Heart right ventricle (tissue), 16 donors: ENCODE measurements at places on chromosomes 2 and 18. TPM values are rescaled to one million over a fixed set of nuclear protein-coding genes. Genes with fewer than 3 reads are reported as not detected.

GRCh38 chr2:116141891-116142474, 1672.5 kb upstream of the DDX18 start:
- DNase-seq, result no peak

DNA sequence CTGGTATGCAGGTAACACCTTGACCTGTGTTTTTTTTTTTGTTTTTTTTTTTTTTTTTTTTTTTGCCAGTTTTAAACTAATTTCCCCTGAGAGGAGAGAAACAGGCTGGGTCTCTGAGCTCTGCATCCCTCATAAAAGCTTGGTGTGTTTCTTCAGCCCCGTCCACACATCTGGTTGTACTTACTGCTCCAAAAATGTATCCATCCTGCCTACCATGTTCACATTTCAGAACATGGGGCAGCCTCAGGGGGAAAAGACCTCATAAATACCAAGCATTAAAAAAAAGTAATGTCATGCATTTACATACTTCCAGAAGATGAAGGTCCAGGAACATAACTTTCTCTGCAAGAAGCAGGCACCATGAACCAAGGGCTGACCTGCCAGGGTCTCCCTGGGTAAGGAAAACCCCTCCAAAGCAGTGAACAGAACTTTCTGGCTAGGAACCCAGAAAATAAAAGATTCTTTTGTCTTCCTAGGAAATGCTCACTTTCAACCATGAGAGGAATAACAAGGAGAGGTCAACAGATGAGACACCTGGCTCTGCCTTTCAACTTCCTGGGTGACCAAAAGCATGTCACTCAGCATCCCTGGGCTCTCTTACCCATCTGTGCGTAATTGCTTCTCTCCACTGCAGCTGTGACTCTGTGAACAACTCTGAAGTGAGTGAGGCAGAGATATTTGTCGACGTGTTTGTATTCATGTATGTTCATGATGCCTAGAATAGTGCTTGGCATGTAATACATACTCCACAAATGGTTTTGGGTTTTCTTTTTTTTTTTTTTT, 118.6 kb downstream of the MCFD2 start:
- no peak for DNase-seq

Gene SFTPB
- total RNA-seq, result not detected

Gene UPP2
- total RNA-seq, result not detected

Gene LCT
- not detected for total RNA-seq

DNA sequence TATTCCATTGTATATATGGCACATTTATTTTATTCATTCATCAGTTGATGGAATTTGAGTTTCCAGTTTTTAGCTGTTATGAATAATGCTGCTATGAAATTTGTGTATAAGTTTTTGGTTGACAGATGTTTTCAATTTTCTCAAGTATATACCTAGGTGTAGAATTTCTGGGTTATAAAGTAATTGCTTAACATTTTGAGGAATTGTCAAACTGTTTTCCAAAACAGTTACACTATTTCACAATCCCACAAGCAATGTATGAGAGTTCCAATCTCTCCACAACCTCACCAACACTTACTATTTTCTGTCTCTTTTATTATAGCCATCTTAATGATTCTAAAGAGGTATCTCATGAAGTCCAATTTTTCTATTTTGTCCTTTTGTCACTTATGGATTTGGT, 12.5 kb upstream of the WDSUB1 start:
- DNase-seq, result no peak

Gene TOGARAM2
- total RNA-seq, result 1.4 TPM

Gene NT5DC4
- not detected for total RNA-seq

Gene ST6GAL2
- 0.15 TPM for total RNA-seq

DNA sequence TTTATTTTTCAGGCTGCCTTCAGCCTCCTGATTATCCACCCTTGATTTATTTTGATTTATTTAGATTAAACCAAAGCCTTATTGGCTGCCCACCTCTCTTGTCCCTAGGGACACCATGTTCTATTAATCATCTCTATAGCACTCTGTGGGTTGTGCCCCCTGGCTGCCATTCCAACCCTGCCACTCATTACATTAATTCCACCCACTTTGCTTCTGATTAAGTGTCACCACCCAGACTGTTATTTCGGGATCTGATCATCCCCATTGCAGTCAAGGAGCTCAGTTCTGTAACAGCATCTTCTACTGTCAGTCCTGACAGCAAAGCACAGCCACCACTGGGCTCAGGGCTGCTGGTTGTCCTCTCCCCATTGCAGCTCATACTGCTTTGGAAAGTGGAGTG, 175.1 kb upstream of the DDX18 start:
- no peak for DNase-seq

GRCh38 chr2:71792926-71793761, 339.8 kb downstream of the DYSF start:
- no peak for DNase-seq

Gene UGP2
- 457 TPM for total RNA-seq

Gene TRIM43B
- not detected for total RNA-seq

Gene PSMD14
- total RNA-seq, result 35.5 TPM

Gene FTCDNL1
- 2.5 TPM for total RNA-seq

Gene CROCC2
- not detected for total RNA-seq

Gene IL37
- not detected for total RNA-seq

- DNase-seq, result peak; percentile 29
These were observed 37.6 kb upstream of the MCM6 start for GRCh38 chr2:135913727-135914365.

Gene ABCG8
- total RNA-seq, result not detected

Gene MOGAT1
- 0.93 TPM for total RNA-seq

DNA sequence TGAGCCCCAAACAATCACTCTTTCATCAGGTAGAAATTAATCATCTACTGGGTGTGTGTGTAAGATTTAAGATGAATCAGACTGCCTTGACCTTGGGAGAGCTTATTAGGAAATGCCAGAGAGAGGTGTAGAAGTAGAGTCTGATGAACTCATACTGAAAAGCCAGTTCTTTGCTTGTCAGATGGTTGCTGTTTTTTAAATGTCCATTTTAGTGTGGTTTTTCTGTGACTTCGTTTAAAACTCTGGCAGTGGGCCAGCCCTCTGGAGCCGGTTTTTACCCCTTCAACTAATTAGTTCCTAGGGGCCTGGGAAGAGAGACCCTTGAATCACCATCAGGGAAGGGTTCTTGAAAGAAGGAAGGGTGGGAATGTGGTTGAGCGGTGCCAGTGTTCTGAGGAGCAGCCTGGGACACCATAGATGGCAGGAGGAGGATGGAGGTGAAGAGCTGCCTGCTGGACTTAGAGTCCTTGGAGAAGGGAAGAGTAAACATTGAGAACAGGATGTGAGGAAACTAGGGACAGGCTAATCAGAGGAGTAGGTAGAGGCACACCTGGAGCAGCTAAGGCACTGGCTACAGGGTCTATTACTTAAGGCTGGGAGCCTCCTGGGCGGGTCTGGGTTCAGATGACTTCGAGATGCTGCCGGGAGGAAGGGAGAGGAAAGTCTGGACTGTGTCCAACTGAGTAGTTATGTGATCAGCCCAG, 66.1 kb downstream of the LRRFIP1 start:
- DNase-seq, result no peak

- no peak for DNase-seq
These were observed 4.2 kb upstream of the SAP130 start for GRCh38 chr2:128032092-128032491.

GRCh38 chr2:66535574-66536289, 100.8 kb downstream of the MEIS1 start:
- no peak for DNase-seq

Gene MATN3
- total RNA-seq, result 0.30 TPM

- DNase-seq, result no peak
These were observed 45.7 kb upstream of the RAPH1 start for GRCh38 chr2:203580844-203581243.

GRCh38 chr2:4693266-4693665, 989.9 kb downstream of the DCDC2C start:
- DNase-seq, result peak; percentile 5

Gene CFAP221
- total RNA-seq, result 1.9 TPM

- no peak for DNase-seq
These were observed 102.8 kb upstream of the CYP1B1 start for GRCh38 chr2:38178556-38179419.

- DNase-seq, result no peak
These were observed 617.3 kb upstream of the ZEB2 start for GRCh38 chr2:145137211-145137610.

DNA sequence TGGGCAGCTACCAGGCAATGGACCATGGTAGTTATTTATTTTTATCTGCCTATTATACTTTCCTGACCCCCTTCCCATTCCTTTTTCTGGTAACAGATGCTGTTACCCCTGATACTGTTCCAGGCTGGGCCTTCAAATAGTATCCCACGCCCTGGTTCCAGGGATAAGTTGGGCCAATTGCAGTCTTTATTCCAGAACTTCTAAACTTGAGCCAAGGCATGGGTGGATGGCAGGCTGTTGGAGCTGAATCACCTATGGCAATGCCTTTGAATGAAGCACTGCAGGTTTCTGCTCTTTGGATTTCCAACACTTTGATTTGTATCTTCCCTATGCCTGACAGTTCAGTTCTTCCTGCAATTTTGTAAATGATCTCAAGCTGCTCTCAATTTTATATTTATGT, 99.2 kb upstream of the LHCGR start:
- no peak for DNase-seq

Gene MYOM1
- total RNA-seq, result 618 TPM

GRCh38 chr2:197238043-197238365, 72.6 kb downstream of the ANKRD44 start:
- no peak for DNase-seq

DNA sequence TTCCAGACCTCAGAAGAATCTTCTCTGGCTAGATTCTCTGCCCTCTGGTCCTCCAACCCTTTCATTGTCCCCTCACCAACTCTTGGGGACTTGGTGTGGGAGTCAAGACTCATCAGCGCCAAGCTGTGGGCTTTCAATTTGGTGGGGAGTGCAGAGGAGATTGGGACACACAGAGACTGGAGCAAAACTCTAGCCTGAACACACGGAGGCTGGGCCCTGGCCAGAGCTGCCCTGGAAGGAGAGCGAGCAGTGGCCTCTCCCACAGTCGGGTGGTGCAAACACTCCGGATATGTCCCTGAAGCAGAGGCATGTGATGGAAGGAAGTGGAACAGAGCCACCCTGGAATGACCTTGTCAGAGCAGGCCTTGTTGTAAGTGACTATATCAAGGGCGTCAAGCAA, 8.7 kb upstream of the SOX11 start:
- no peak for DNase-seq

- DNase-seq, result no peak
These were observed 43.0 kb downstream of the EPC2 start for GRCh38 chr2:148687543-148687942.

DNA sequence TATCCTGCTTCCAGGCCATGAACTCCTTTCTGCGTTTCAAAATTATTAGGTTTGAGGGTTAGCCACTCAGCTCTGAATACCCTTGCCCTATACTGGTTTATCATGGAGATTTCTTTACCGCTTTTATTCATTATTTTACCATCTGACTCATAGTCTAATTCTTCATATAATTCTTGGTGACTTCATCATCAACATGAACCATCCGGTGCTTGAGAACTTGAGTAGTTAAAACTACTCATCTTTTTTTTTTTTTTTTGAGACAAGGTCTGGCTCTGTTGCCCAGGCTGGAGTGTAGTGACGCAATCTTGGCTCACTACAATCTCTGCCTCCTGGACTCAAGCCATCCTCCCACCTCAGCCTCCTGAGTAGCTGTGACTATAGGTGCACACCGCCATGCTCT, 94.2 kb upstream of the LHCGR start:
- DNase-seq, result no peak

GRCh38 chr2:26729311-26729710, 34.8 kb upstream of the SLC35F6 start:
- no peak for DNase-seq

Gene C2orf72
- not detected for total RNA-seq

Gene CCDC68
- total RNA-seq, result 3.1 TPM

DNA sequence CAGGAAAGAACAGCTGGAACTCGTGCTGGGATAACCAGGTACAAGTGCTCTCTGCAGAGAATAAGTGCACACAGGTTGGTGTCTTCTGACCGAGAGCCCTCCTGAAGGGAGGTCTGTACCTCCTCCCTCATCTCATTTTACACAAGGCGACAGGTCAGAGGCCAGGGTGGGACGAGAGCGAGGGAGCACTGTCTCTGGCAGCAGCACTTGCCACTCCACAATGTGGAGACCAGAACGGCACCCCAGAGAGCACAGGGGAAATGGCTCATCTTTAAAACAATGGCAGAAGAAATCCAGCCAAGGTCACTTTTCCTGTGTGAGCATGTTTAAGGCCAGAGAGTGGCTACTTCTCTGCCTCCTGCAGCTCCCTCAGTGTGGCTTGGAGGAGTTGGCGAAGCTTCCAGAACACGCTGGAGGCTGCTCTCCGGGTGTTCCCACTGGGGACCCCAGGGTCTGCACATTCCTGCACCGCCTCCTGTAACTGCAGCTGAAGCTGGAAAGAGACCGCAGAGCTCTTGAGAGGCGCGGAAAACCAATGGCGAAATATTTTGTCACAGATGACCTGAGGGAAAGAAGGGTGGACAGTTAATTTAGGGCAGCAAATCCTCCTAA, 20.8 kb downstream of the DIPK1C start:
- no peak for DNase-seq

DNA sequence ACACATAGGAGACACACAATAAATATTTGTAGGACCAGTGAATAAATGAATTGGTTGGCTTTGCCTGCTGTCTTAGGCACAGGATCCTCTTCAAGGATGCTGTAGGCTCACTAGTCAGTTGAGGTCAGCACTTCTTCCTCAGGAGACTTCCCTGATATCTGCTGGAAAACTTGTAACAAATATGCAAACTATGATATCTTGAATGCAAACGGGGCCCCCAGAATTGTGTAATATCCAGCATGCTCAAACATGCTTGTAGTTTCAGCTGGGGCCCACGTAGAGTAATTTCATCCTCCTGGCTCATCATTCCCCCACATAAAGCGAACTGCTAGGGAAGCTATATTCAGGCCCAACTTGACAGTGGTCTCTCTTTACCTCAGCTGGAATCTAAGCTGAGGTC, 43.6 kb downstream of the POLE4 start:
- DNase-seq, result no peak

DNA sequence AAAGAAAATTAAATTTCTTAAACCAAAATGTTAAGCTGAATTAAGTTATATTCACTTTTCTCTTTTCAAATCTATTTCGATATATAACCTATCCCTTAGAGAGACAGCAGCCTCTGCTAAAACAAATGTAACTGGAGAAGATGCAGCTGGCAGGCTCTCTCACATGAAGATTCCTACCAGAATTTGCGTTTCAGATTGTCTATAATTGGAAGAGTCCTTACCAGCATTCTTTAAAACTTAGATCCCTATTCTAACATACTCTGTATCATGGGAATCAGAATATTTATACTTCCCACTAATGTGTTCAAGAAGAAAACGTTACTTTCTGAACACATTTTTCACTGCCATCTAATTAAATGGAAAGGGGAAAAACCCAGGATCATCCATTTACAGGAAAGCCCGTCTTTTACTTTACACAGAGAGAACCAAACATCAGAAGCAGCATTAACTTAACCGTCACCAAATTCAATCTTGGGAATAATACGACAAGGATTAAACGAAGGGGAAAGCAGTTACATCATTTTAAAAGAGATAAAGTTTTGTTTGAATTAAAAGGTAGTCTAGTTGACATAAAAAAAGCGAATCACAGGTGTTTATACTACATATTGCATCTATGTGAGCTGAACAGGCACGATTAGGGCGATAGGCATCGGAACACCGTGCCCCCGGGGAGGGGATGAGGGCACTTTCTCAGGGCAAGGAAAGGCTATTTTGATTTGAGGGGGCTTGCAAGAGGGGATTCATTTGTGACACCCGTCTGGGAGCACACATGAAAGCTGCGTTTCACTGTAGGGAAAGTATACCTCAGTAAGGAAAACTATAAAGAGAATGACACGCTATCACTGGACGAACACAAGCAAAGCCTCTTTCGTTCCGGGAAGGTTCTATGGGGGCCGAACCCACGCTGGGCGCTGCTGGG, 1.3 kb downstream of the PTPN2 start:
- DNase-seq, result no peak
